ENCODE measurements at places on chromosomes 1 and 21.

DNA sequence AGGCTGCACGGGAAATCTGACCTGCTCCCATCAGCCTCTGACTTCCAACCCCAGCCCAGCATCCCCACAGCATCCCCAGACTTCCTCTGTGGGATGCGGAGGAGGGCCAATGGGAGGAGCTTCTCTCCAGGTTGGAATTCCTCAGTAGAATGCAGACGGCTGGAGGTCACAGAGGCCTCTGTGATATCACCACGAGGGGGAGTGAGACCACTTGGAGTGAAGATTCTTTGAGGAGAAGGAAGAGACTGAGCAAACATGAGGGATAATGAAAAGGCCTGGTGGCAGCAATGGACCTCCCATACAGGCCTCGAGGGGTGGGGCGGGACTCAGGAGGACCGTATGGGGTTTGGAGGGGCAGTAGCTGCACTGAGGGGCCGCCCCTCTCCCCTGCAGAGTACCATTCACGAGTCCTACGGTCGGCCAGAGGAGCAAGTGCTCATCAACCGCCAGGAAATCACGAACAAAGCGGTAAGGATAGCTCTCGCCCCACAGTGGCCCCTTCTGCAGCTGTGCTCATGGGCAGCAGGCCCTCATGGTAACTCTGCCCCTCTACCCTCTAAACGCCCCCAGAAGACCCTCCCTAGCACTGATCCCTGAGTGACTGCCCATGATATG is at the start of gene CATSPER4:
Gene CATSPER4 (plus strand): TSS at position 230 of the 615 bp plus-strand sequence. CDS start 26 bp downstream, at position 256.
- no peak for DNase-seq

DNA sequence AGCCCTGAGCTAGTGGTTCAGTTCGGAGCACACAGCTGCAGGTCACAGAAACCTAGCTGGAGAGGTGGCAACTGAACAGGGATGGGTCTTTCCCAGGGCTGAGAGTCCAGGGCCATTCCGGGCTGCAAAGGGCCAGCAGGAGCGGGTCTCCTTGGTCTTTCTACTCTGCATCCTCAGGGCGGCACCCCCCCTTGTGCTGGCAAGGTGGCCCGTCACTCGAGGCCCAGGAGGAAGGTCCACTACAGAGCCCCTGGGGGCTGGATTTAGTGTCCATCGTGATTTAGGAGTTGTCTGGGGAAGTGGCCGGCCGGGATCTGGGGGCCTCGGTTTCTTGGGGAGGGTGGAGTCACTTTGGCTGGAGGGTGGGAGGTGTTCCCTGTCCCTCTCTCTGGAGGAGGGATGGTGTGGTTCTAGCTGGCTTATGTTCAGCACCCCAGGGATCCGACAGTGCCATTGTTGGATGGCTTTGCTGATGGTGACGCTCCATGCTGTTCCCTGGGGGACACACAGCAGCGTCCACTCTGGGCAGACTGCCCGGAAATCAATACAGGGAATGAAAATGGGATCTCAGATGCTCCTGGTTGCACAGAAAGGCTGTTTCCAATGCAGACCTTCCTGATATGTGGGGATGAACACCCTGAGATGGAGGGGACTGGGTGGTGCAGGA is 64.4 kb downstream of the UMODL1 start:
- no peak for DNase-seq

GRCh38 chr1:7045897-7046296 is 260.6 kb downstream of the CAMTA1 start:
- no peak for DNase-seq

DNA sequence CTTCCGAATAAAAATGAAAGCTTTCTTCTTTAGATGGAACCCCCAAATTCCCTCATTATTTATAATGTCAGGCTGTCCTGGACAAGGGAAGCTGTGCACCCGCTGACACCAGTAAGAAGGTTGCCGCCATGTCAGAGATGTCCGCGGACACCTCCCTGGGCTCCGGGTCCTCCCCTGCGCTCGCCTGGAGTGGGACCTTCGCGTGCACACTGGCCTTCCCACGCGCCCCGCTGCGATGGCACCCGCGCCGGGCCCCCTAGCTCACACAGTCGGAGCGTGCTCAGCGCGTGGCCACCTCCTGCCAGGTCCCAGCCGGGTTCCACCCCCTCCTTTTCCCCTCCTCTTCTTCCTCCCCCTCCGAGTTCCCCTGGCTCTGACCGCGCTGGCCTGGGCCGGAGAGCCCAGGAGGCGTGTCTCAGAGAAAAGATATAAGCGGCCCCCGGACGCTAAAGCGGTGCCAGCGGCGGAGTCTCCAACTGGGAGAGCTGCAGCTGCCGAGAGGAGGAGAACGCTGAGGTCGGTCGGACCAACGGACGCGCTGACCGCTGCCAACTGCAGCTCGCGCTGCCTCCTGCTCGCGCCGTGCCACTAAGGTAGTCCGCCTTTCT is at the start of gene G0S2:
Gene G0S2 (plus strand): TSS at position 456 of the 608 bp plus-strand sequence. CDS start 273 bp downstream, outside the sequence.
- no peak for DNase-seq

DNA sequence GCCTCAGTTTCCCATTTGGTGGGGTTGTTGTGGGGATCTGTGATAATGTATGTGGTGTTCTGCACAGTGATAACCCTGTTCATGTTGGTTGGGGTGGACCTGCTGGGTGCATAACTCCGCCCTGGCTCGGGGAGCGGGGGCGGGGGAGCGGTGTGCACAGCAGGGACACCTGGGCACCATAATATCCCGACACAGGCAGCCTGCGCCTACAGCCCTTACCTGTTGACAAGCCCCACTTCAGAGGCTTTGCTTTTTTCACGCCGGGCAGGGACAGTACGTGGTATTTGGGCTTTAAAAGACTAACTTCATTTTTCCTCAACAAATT is 48.0 kb upstream of the ACOT11 start:
- no peak for DNase-seq

DNA sequence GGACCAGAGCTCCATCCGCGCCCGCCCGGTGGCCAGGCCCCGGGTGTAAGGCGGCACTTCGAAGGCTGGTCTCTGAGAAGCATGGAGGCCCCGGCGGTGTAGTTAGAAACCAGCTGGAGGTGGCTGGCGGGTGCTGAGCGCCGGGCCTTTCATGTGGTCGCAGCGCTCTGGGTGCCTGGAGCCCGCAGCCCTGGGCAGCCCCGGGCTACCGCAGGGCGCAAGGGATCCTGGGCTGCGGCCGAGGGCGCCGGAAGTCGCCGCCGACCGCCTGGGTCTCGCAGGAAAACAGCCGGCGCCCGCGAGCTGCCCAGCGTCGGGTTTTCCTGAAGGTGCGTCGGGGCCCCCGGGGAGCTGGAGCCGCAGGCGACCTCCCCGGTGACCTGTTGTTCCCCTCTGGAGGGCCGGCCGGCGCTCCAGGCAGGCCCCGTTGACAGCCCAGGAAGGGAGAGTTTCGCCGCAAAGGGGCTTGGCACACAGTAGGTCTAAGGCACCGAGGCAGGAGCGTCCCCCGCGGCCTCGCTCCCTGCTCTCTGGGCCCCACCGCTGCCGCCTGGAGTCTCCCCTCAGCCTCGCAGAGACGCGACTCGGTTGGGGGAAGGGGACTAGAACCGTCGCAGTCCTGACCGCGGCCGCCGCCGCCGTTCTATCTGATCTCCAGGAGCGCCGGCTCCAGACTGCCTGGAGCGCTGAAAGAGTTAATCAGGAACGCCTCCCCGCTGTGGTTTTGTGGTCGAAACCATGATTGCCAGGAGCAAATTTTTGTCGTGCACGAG is 2.7 kb downstream of the GRHL3 start:
- DNase-seq, result no peak

DNA sequence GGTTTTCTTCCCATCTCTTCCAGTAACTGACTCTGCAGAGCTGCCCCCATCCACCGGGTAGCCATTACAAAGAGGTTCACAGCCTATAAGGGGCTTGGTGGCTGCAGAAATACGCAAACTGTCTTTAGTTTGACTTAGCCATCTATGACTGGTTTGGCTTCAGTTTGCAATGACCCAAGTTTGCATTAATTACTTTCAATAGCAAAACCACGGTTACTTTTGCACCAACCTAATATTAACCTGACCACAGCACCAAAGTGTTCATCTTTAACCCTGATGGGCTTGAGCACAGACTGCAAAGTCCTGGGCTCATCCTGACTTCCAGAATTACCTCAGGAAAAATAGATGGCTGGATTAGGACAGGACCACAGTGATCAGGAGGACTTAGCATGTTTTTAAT is 2.2 kb upstream of the HAO2 start:
- no peak for DNase-seq

- peak; percentile 30 for DNase-seq
Observed at GRCh38 chr1:153678519-153679336, at the start of gene NPR1. Gene NPR1 (plus strand): TSS chr1:153678688. CDS start chr1:153679109, 421 bp downstream.

DNA sequence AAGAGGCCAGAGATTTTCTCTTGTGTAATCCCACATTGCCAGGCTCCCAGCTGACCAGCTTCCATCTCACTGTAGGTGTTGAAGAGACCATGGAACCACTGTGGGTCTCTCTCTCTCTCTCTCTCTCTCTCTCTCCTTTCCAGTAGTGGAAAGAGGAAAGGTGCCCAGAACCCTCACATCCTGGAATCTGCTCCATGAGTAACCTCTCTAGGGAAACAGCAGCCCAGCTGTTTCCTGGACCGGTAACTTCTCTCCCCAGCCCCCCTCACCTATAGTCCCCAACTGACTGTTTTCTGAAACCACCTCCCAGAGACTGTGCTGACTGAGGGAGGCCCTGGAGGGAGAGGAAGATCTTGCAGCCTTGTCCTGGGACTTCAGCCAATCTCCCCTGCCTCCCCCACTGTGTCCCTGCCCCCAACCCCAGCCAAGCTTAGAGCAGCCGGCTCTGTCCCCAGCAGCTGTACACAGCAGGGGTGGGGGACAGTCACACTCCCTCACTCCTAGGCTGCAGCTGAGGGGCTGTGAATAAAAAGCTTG is 20.6 kb upstream of the SLC45A3 start:
- no peak for DNase-seq

DNA sequence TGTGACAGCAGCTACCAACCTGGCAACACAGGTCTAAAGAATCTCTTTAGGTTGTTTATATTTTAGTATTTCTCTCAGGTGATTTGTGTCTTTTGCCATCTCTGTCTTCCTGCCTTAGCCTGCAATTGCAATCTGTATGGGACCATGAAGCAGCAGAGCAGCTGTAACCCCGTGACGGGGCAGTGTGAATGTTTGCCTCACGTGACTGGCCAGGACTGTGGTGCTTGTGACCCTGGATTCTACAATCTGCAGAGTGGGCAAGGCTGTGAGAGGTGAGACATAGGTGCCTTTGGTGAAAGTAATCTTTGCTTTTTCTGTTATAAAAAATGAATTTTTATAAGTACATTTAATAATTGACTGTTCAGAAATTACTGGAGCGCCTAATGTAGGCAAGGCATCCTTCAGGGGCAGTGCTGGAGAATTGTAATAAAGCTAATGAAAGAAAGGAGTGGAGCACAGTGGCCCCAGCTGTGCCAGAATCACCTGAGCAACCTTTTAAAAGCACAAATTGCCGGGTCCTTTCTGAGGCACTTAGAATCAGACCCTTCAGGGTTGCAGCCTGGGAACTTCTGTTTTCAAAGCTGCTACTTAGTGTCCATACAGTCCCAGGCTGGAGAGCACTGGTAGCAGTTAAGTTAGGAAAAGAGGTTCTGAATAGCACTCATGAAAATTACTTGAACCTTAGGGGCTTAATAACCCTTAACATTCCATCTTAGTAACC is 60.6 kb upstream of the LAMC2 start:
- no peak for DNase-seq

GRCh38 chr1:8015809-8016165 is 10.3 kb downstream of the ERRFI1 start:
- DNase-seq, result no peak

DNA sequence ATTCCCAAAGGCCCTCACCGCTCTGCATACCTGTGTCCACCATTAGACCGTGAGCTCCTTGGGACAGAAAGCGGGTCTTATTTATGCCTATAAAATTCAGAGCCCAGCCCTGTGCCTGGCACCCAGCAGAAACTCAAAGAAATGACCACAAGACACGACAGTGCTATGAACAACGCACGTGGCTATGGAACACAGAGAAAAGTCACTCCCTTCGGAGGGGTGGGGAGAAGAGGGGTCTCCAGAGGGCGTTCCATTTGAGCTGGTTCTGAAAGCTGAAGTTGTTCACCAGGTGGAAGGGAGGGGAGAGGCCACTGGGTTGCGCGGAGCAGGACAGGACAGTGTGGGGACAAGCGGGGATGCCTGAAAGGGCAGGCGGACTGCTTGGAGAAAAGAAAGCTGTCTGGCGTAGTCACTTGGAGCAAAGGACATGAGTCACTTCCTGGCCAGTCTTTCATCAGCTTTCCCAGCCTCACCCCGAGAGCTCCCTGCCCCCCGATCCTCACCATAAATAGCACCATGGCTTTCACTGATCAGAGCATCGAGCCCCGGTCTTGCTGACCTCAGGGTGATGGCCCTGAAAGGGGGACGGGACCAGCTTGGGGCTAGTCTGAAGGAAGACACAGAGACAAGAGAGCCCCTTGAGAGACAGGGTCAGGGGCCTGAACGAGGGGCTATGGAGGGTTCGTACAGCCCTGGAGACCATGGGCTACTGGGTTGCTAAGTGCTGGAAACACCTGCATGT is 28.5 kb downstream of the ECE1 start:
- no peak for DNase-seq

GRCh38 chr1:215845234-215845891 is 278.3 kb downstream of the KCTD3 start:
- DNase-seq, result no peak

DNA sequence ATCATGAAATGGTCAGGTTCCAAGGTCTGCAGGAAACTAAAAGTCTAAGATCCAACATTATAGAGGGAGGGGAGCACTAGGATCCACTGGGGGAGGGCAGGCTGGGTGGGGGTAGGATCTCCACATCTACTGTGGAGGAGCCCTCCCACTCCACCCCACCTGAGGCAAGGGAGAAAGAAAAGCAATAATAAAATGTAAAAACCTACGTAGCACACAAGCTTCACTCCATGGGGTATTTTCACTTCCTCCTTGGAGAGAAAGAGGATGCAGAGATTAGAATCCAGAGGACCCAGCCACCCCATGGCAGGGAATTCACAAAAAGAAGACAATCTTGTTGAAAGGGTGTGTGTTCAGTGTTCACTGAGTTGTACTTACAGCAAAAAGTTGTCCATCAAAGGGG is 14.4 kb downstream of the SPOCD1 start:
- no peak for DNase-seq

- no peak for DNase-seq
Observed at GRCh38 chr1:206580438-206581113, 31.7 kb downstream of the EIF2D start.

GRCh38 chr1:16156848-16157495 is 1.1 kb upstream of the EPHA2 start:
- no peak for DNase-seq

DNA sequence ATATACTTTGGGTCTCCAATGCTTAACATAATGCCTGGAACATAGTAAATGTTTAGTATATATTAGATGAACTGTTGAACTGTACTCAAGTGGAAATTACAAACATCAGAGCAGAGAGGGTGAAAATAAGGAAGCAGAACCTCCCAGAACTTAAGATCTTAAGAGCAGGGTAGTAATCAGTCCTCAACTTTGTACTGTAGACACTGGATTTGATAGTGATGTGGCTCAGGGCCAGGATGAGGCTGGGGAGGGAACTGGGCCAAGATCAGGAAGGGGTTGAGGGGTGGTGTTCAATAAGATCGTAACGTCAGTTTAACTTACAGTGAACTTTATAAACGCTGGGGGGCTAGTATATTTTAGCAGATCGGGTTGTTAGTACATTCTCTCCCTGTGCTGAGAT is 15.4 kb downstream of the MPZL1 start:
- DNase-seq, result no peak
